ENCODE measurements at places on chromosomes 2 and 18.

GRCh38 chr18:26656944-26657536 is 108.7 kb upstream of the KCTD1 start:
- DNase-seq = no peak

DNA sequence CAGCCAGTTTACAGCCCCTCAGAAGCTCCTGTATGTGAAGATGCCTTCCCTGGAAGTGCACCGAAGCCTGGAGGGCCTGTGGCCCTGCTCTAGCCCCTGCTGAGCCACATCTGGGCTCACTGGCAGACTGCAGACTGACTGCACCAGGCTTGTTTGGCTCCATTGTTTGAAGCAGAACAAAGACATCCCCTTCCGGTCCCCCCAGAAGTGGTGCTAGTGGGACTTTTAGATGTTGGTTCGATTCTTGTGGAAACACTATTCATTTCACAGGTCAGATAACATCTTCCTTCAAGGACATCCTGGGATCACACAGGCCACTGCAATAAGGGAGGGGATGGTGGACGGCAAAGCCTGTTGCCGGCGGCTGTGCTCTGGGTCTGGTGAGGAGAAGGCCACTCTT is 57.8 kb upstream of the CBLN2 start:
- no peak for DNase-seq

DNA sequence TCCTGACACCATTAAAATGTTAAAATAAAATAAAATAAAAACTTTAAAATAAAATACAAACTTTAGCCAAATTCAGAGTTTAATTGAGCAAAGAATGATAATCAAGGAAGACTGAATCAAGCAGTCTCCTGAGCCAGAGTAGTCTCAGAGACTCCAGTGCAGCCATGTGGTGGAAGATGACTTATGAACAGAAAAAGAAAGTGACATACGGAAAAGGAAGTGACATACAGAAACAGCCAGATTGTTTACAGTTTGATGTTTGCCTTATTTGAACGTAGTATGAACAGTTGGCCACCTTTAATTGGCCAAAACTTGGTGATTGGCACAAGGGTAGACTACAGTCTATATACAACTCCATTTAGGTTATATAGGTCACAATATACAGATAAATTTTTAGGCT is 787.2 kb downstream of the ADCYAP1 start:
- no peak for DNase-seq

DNA sequence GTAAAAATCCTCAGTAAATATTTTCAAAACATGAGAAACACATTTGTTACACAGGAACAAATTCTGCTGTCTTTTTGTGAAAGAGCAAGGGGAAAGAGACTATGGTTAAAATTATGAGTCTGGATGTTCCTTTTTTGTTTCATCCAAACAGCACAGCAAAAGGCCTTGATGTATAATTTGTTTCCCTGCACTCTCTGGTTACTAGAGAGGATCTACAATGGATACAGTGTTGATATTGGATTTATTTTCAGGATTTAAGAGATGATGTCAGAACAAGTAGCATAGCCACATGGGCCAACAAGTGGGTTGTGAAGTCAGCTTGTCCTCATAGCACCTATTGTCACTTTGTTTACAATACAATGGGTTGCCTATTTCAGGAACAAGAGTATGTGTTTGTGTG is 11.3 kb upstream of the ERBB4 start:
- no peak for DNase-seq

- DNase-seq = no peak
These were observed 21.1 kb upstream of the IL18R1 start for GRCh38 chr2:102334486-102334885.
